ENCODE measurements at places on chromosomes 2 and 18.

DNA sequence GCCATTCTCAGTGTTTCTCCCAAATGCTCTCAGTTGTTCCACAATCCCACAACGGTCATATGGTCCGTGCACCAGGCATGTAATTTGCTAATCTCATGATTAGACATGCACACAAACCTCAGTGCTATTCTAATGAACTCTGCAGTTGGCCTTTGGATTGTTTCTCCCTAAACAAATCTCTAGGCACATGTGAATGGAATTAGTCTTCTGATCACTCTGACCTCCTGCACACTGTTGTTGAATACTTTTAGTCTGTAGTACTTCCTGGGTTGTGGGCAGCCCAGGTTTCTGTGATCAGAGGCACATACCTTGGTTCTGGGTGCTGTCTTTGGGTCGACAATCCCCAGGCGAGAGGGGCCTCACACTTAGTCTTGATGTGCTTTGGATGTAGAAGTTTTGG lies 498.7 kb upstream of the SPRED2 start:
- no peak for DNase-seq

DNA sequence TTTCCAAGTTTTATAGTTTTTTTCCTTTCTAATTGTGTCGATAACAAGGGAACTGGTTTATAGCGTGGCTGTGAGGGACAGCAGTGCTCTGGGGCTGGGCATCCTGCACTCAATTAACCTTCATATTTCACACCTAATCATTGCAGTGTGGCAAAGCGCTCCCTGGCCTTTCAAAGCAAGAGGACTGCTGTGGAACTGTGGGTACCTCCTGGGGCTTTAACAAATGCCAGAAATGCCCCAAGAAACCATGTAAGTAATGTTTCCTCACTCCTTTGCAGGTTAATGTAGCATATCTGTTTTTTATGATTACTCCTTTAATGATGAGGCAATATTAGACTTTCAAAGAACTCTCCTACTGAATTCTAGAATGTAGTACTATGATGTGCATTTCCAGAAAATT lies 259.0 kb upstream of the RASGRP3 start:
- DNase-seq = no peak

DNA sequence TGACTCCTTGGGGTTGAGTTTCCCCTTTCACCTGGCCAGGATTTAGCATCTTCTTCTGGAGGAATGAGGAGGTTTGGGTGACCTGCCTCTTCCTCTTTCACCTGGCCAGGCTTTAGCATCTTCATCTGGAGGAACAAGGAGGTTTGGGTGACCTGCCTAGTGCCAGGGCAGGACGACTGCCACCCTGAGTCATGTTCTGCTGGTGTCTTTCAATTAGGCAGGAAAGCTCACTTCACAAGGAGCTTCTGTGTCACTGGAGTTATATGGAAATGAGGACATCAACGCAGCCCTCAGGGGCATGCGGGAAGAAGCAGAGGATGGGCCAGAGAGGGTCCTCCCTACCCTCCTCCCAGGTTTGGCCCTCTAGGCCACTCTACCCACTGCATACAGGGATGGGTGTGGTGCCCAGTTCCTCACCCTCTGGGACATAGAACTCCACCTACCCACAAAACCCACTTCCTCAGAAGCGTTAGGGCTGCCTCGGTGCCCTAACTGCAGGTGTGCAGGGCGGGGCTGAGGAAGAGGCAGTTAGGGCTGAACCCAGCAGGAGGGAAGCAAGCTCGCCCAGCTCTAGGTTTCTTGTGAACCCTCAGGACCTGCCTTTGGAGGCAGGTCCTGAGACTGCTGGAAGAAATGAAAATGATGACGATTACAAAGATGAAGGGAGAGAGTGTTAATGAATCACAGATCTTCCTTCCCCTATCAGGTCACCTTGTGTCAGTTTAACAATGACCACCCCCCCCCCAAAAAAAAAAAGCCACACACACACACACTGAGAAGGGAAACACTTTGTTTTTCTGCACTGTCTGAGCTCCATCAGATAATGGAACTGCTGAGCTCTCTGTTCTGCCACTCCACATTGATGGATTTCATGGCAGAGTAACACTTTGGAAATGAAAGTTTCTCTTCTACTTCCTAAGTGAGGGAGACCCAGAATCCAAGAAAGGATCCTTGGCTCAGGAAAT lies 71.0 kb downstream of the ARL4C start:
- no peak for DNase-seq

- no peak for DNase-seq
Observed at GRCh38 chr2:137154946-137155345, 389.6 kb downstream of the THSD7B start.

GRCh38 chr18:76054156-76054555 lies 440.9 kb downstream of the ZNF516 start:
- DNase-seq = no peak

DNA sequence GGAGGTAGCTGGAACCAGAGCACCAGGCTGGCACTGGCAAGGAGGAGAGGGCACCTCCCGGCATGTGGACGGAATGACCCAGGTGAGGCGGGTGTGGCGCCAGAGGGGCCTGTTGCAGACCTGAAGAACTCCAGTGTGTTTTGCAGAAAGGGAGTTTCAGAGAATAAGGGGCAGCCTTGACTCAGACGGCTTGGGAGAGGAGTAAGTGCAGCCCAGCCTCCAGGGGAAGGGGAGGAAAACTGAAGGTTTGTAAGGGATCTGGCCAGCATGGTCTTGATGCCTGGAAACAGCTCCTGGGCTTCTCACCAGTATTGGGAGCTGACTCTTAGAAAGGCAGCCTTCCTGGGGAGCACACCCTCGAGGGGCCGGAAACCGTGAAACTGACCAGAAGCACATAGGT lies 101.1 kb downstream of the AGAP1 start:
- DNase-seq = no peak

GRCh38 chr2:143600116-143600515 lies 470.9 kb downstream of the ARHGAP15 start:
- no peak for DNase-seq

GRCh38 chr18:22933966-22934423 lies 867 bp downstream of the RBBP8 start:
- no peak for DNase-seq

GRCh38 chr18:12998332-12999060 lies 7.3 kb downstream of the CEP192 start:
- DNase-seq = no peak

- no peak for DNase-seq
Observed at GRCh38 chr18:44186001-44186400, 494.7 kb upstream of the SETBP1 start.

- DNase-seq = no peak
Observed at GRCh38 chr18:55489034-55489986, 98.7 kb downstream of the TCF4 start.

- DNase-seq = peak; percentile 8
Observed at GRCh38 chr2:218558986-218559385, 9.2 kb downstream of the USP37 start.

DNA sequence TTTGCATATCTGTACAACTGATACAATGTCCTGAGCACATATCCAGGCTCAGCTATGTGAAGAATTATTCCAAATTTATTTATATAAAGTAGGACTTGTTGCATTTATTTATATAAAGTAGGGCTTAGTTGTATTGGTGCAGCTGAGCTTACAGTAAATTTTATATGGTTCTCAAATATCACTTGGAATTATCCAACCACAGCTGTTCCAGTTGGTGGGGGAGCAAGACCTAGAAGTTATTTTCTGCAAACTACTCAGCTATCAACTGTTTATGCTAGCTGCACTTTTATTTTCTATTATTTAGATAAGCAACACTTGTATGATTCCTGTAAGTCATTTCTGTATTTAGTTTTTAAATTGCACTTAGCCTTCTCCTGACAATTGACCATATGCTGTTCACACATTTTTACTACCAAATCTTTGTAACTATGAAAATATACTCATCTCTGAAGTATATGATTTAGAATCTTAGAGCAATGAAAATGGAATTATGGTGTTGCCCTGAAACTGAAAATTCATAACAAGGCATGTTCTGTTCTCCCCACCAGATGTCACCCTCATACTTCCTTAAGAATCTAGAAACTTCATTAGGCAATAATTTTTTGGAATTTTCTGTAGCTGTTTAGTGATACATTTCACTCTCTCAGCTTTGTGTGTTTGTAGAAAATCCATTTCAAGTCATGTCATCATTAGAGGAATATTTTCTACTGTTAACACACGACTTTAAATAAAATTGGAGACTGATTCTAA lies 157.0 kb upstream of the CBLN2 start:
- DNase-seq = no peak

- DNase-seq = no peak
Observed at GRCh38 chr2:121902171-121902591, 146.7 kb downstream of the TSN start.

DNA sequence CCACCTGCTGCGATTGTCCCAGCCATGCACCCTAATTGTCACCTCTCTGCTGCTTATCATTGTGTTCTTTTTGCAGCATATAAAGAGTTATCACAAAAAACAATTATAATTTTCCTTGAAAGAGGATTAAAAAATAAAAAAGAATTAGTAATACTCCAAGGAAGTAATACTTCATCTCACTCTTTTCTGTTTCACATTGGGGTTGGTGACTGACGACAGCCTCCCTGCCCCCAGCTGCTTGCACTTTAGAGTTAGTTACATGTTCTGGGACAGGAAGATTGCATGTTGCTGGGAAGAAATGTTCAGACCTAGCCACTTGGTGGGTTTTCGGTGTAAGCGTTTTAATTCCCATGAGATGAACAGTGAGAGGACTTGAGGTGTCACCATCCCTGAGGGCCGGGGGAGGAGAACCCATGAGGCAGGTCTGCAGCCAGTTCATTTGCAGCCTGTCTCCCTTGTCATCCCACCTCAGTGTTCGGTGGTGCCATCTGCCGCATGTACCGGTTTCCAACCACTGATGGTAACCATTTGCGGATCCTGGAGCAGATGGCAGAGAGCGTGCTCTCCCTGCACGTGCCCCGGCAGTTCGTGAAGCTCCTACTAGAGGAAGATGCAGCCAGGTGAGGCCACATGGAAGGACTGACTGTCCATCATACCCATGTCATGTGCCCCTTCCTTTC lies 69.1 kb downstream of the COA5 start:
- DNase-seq = no peak

DNA sequence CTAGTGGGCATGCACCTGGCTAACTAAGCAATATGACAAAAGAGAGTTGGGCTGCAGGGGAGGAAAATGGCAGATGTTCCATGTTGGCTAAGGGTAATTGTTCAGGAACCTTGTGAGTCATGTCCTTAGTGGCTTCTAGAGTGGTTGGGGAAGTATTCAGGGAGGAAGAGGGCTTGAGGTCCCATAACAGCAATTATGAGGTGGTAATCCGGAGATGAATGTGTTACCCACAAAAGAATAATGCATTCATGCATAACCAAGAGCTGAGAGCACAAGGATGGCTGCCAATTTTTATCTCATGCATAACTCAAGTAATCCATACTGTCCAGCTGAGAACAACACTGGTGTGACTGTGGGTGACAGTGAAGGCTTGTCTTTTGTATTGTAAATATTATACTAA lies 42.9 kb downstream of the TMEFF2 start:
- no peak for DNase-seq

DNA sequence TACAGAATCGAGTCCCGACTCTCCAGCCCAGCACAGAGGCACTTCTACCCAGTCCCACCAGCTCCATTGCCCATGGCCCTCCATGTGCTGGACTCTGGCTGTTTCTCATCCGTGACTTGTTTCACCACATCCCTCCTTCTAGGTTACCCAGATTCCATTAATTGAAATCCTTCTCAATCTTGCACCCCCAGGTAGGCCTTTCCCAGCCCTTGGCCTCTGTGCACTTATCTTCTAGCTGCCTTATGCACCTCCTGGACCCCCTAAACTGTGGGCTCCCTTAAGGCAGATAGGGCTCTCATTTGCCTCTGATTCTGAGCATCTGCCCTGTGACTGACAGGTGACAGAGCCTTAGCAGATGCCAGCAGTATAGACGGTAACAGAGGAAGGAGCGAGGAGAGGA lies 9.2 kb downstream of the MYCN start:
- no peak for DNase-seq

DNA sequence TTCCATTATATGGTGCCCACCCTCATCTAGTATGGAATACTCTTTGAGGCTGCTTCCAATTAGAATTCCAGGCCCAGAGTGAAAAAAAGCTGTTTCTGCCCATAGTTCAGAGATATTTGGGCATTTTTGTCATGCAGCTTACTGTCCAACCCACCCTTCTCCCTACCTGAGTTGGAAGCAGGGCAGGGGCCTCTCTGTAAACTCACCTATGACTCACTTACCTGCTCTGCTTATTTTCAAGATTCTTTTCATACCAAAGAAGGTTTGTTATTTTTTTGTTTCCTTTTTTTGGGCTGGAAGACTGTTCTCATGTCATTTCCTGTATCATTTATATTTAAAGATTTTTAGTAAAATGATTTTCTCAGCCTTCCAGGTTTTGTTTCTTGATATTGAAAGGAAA lies 38.4 kb upstream of the PPP1R1C start:
- DNase-seq = no peak

DNA sequence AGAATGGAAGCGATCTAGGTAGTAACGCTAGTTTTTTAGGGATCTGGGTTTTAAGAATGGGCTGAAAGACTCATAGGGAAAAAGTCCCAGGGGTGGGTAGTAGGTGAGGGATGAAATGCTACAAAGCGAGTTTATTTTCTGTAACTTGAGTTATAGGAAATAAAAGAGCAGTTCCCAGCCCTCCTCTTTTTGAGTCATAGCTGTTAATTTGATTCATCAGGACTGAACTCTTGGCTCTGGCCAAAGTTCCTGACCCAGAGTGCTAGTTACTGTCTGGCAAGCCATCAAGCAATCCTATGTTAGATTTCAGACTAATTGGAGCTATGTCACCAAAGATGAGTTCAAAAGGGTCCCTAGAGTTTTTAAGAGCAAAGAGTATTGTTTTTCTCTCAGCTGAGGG lies 17.4 kb upstream of the NOSTRIN start:
- DNase-seq = no peak

DNA sequence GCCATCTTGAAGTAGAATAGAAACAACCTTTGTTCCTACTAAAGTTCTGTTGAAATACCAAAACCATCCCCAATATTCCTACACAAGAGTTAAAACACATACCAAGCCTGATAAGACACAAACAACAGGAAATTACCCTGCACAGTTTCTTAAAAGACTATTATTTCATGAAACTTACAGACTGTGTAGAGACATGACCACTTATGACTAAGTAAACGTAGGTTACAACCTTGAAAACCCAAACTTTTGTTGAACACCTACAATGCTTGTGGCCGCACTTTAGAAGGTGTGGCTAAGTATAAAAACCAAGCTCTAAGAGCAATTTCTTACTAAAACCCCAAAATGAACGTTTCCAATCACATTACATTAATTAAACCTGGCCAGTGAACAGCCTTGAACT lies 2.0 kb downstream of the SMAD2 start:
- DNase-seq = no peak

DNA sequence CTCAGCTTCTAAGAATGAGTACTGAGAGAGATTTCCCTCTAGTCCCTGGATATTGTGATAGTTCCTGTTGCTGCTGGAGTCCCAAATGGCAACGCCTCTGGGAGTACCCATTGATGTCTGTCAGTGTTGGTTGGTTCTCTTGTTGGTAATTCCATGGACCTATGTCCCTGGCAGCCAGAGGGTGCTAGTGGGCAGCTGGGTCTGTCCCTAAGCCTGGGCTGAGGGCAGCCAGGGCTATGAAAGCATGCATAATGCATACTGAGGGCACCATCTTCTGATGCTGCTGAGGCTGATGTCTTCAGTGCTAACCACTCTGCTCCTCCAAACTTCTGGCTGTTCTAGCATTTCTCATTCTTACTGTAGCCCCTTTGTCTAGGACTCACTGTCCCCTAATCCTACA lies 35.9 kb downstream of the NABP1 start:
- no peak for DNase-seq

GRCh38 chr2:18814387-18814786 lies 225.0 kb upstream of the NT5C1B start:
- no peak for DNase-seq
